ENCODE measurements at places on chromosomes 2 and 18.

DNA sequence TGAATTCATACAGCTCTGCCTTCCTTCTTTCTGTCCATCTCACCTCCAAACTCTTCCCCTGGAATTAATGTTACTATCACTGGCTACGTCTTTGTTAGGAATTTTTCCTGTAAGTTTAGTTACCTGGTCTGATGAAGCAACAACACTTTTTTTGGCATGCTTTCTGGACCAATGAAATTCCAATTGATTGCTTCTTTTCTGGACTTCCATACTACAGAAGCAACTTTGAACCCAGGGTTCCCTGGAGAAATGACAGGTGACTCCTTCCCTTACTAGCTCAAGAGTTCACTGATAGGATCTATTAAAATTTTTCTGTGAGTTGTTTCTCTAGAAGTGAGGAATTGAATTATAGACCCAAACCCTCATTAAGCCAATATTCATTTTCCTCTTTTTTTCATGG lies 41.4 kb upstream of the STPG4 start:
- H3K4me3 ChIP-seq: no peak overlapping the region
- H3K36me3 ChIP-seq: no peaks in the 10 kb centered on the region
- H3K27ac ChIP-seq: no peak overlapping the region
- no peak for DNase-seq

DNA sequence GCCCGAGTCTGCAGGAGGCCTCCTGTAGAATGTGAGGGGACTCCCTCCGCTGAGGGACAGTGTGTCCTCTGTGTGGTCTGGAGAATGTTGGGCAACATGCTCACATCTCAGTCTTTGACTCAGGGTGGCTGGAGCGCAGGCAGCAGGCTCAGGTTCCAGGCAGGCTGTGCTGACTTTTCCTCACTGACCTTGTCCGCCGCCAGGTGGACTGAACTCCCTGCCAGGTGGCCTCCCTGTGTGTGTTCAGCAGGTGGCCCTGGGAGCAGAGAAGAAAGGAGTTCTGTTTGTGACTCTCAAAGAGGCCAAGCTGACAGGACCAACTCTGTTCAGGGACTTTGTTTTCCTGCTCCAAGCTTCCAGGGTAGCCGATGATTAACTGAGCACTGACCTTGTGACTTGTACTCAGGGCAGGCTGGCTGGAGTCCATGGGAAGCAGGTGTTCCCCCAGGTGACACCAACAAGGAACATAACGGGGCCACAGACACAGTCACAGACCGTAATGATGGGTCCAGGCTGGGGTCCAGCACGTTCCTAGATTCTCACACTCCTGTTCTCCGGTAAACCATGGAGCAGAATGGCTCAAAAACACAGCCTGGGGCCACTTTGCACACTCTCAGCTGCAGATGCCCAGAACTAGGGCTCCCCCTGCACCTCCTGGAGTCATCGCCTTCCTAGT lies 439.8 kb downstream of the RNF144A start:
- no peaks in the 10 kb centered on the region for H3K27me3 ChIP-seq
- DNase-seq: no peak
- H3K36me3 ChIP-seq: no peaks in the 10 kb centered on the region
- peaks cover 4% of the 10 kb centered on the region for H3K4me1 ChIP-seq

- H3K27ac ChIP-seq: no peak overlapping the region
- no peak for DNase-seq
- no peaks in the 10 kb centered on the region for H3K36me3 ChIP-seq
- no peaks in the 10 kb centered on the region for H3K27me3 ChIP-seq
- H3K4me1 ChIP-seq: no peaks in the 10 kb centered on the region
These were observed 26.4 kb upstream of the ATRAID start for GRCh38 chr2:27185331-27186026.

DNA sequence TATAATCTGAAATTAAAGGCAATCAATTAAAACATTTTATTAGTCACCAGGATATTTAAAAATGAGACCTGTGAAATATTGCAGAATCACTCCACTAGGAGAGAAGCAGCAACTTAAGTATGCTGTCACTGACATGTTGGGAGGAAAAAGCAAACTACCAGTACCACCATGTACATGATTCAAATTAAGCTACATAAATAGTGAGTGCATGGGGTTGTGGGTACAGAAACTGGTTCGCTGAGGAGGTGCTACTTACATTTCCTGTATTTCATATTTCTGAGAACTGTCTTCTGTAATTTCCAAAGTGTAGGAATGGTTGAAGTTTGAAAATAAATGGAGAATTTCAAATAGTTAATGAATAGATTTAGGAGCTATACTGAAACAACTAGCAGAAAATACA lies 7.9 kb upstream of the NR4A2 start:
- no peak for DNase-seq
- H3K36me3 ChIP-seq: peaks cover 4% of the 10 kb centered on the region
- no peak overlapping the region for H3K4me3 ChIP-seq
- H3K4me1 ChIP-seq: peaks cover 8% of the 10 kb centered on the region
- peaks cover 10% of the 10 kb centered on the region for H3K27me3 ChIP-seq

DNA sequence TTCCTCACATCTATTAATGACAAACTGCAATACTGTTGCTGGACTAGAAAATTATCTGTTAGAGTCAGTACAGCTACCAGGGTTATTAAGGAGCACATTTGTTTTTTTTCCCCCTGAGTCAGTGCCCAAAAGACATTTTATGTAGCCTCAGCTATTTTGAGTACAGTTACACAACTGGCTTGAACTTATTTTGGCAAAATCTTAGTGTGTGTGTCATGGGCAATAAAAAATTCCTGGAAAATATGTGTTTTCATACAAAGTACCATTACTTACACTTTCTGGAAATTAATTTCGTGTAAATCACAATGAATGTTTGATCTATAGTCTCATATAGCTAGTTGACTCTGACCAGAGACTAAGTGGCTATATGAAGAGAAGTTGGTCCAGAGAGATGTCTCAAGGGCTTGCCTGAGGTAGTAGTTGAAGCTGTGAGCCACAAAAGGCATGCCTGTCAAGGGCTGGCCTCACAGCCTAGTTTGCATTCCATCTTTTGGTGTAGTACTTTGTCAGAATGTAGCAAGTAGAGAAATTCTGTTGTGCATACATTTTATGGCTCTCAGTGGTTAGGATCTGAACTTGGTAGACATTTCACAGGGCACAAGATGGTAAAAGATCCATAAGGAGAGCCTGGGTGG lies 283.4 kb downstream of the MTX2 start:
- no peaks in the 10 kb centered on the region for H3K36me3 ChIP-seq
- peak overlapping the region; percentile 32 for H3K27ac ChIP-seq
- no peak overlapping the region for H3K4me3 ChIP-seq
- DNase-seq: no peak

DNA sequence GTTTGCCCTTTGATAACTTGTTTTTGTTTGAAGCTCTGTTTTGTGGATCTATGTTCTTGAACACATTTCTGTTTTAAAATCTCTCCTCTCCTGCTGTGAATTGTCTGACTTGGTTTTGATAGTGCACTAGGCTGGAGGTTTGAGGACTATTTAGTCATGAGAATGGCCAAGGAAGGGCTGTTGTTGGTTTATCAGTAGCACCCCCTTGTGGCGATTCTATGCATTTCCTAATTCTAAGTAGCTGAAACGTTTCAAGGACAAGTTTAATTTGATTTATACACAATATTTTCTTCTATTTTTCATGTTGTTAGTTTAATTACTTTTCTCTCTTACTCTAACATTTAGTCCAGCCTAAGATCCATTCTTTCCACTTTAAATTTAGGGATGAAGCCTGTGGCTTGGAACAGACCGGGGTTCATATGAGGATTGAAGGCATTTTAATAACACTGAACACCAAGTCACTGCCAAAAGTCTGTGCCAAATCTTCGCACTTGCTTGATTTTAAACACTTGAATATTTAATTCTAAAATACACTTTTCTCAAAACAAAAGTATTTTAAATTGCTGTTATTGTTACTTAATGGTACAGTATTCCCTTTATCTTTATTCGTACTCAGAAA lies 166.0 kb downstream of the SOCS6 start:
- no peak overlapping the region for H3K4me3 ChIP-seq
- no peak overlapping the region for H3K27ac ChIP-seq
- no peaks in the 10 kb centered on the region for H3K36me3 ChIP-seq
- H3K4me1 ChIP-seq: no peaks in the 10 kb centered on the region

DNA sequence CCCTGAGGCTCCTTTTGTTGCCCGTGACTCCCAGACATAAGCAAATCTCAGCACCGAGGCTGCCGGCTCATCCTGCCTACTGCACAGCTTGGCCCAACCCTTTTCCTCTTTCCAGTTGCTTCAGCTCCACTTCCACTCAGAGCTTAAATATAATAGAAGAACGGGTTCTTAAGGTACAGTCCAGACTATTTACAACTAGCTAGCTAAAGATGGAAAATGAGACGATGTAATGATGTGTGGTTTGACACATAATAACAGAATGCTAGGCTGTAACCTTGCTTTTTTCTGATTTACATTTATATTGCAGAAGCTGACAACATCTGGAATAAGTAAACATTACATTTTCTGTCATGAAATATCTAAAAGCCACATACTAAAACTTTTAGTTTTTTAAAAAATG lies 26.9 kb upstream of the ATP9B start:
- H3K4me3 ChIP-seq: no peak overlapping the region
- H3K27me3 ChIP-seq: peaks cover 3% of the 10 kb centered on the region
- H3K36me3 ChIP-seq: peaks cover 4% of the 10 kb centered on the region
- DNase-seq: no peak
- H3K27ac ChIP-seq: no peak overlapping the region
